ENCODE measurements at places on chromosomes 1 and 21.

DNA sequence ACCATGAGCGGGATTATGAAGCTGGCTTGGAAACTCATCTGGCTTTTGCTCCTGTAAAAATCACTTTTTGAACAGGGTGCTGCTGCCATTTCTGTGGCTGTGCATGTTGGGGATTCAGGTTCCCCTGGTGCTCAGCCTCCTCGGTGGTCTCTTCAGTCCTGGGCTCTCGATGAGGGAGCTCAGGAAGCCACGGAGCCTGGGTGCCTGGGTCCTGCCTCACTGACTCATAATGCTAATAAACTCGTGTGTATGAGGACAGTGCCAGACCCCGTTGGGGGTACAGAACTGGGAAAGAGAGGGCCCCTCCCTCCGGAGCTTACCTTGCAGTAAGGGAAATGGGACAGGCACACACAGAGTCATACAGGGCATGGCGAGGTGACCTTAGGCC, 5.8 kb downstream of the COQ8A start:
- DNase-seq, result peak; percentile 52

- no peak for DNase-seq
Observed at GRCh38 chr1:221100611-221101010, 221.4 kb downstream of the HLX start.

DNA sequence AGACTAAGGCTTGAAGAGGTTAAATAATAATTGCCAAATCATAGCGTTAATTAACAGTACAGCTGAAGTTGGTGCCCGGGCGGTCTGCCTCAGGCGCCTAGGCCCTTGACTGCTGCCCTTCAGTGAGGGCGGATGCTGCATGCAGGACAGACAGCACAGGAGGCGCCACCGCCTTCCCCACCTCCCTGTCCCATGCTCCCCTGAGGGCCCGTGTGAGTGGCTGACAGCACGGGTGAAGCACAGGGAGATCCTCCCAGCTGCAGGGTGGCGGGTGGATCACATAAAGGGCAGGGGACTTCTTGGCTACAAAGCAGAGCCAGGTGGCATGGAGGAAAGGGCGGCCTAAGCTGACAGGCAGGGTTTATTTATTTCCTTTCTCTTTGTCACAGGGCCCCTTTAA, 49.1 kb downstream of the DDX20 start:
- DNase-seq, result no peak

GRCh38 chr1:87362063-87362833, 33.6 kb downstream of the LMO4 start:
- DNase-seq, result no peak

- no peak for DNase-seq
Observed at GRCh38 chr1:53339736-53340635, 12.1 kb upstream of the LRP8 start.

DNA sequence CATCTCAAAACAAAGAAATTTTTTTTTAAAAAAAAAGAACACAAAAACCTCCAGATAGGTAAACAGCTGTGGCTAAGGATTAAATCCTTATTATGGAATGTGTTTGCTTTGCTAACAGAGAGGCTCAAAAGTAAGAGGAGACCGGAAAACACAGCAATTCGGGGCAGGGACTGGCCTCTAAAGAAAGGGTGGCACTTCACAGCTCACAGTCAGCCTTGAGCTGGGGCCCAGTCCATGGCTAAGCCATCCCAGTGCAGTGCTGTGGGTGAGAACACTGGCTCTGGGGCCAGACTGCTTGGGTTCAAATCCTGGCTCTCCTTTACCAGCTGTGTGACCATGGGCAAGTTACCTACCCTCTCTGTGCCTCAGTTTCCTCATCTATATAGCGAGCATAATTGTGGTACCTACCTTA, 28.2 kb downstream of the KIF17 start:
- DNase-seq, result no peak

DNA sequence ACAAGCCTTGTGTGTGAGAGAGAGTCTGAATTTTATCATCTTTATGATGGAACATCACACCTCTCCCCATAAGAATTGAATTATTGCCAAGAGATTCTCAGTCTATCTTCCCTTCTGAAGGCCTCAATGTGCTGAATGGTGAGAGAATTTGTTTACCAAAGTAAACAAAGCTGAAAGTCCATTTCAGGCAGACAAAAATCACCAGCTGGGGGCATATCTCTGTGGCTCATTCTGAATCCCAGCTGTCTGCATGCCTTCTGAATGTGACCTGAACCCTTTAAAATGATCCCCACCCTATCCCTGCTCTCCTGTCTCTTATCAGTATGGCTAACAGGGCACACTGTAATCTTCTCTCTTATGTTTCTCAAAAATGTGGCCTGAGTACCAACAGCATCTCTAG, 99.1 kb upstream of the CAMK1G start:
- DNase-seq, result peak; percentile 33

GRCh38 chr1:201316556-201316955, 33.2 kb downstream of the PKP1 start:
- no peak for DNase-seq

DNA sequence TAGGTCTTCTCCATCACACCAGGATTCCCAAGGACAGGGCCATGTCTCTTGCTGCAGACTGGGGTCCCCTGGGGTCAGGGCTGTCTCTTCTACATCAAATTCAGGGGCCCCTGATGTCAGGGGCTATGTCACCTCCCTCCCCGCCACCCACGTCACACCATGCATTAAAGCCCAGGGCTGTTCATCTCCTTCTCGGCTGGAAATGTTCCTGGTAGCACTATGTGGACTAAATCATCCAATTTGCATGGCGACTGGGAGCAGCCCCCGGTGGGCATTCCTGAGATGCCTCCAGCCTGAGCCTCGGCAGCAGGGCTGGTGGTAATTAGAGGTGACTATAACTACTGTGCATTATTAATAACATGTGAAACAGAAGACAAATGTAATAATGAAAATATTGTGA, 151.7 kb upstream of the HMGB4 start:
- DNase-seq, result no peak

- no peak for DNase-seq
Observed at GRCh38 chr1:26387447-26387846, 14.9 kb upstream of the ZNF683 start.

DNA sequence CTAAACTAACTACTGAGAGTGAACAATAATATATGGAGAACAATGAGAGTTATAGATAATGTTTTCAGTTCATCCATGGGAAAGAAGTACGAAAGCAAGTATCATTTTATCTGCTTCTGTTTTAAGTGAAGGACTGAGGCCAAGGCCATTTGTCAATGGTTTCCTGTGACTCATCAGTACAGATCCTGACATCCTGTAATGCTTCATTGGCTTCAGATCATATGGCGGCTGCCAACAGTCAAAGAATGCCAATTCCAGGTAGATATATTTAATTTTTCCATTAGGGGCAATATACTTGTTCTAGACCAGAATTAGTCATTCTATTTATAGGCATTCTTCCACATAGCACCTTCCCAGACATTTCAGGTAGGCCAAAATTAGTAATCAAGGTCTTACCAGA, 97.3 kb downstream of the USH2A start:
- DNase-seq, result no peak

GRCh38 chr1:22288593-22289241, 145.8 kb upstream of the WNT4 start:
- DNase-seq, result no peak

DNA sequence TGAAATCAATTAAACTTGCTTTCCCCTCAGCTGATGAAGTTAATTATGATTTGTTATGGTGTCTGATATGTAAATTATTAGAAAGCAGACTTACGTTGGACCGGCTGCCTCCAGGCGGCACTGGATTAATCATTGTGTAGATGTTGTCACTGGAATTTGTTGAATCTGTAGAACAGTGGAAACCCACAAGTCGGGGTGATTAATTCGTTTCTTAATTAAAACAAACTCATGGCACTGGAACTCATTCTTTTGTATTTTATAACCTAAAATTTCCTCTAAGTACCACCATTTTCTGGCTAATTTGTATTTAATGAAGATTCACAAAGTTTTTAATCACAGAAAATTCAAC, 39.0 kb downstream of the MRPL37 start:
- no peak for DNase-seq

DNA sequence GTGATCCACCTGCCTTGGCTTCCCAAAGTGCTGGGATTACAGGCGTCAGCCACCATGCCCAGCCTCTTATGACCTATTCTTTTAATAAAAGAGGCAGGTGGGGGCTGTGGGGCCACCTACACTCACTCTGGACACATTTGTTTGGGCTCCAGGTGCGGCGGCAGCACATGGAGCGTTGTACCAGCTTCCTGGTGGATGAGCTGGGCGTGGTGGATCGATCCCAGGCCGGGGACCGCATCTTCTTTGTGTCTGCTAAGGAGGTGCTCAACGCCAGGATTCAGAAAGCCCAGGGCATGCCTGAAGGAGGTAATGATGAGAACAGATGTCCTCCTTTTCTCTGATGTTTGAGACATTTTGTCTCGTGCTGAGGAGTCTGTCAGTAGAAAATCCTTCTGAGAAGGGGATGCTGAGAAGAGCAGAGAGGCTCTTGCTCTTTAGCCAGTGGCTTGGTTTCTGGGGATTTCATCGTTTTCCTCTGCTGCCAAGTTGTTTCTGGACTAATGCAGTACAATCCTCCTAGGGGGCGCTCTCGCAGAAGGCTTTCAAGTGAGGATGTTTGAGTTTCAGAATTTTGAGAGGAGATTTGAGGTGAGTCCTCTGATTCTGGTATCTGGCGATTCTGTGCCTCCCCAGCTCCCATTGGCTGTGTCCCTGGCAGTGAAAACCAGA, 17.9 kb upstream of the MIIP start:
- DNase-seq, result no peak

- DNase-seq, result no peak
Observed at GRCh38 chr1:198121056-198121826, 35.6 kb upstream of the NEK7 start.

- DNase-seq, result peak; percentile 13
Observed at GRCh38 chr1:109643385-109644230, 12.3 kb upstream of the GSTM4 start.

DNA sequence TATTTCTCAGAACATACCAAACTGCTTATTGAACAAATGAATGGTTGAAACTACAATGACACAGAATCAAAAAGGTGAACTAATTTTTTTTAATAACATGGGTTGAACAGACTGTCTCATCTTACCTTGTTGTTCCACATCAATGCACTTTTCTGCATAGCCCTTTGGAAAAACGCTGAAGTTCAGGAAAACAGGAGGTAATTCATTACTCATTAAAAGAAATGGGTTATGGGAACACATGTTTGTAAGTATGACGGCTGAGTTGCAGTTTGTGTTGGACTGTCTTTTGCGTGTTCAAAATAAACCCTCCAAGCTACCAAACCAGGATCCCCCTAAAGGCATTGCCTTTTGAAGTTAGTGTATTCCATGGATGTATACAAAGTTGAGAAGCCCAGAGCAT, 514.9 kb upstream of the PKN2 start:
- DNase-seq, result no peak

GRCh38 chr1:151156515-151156819, at the start of gene TNFAIP8L2:
TSS of gene TNFAIP8L2 (plus strand) at chr1:151156649. CDS start at chr1:151158698, 2,049 bp downstream.
- no peak for DNase-seq

- DNase-seq, result no peak
Observed at GRCh38 chr1:226520640-226521355, 27.8 kb upstream of the STUM start.

- DNase-seq, result no peak
Observed at GRCh38 chr1:168266644-168267186, 14.0 kb upstream of the TBX19 start.

GRCh38 chr21:27400045-27400444, 433.2 kb upstream of the ADAMTS5 start:
- DNase-seq, result no peak

Data from NCI-H2081 (cell line).